Chondrocyte (in vitro differentiated cells): ENCODE measurements at places on chromosomes 4 and X. TPM values are rescaled to one million over a fixed set of nuclear protein-coding genes. Genes with fewer than 3 reads are reported as not detected.
A peak's percentile ranks its signal among the peaks of the same experiment; 100 is the strongest.

Gene CT45A1
- not detected in 3 replicates for total RNA-seq

Gene PDCL2
- not detected in 3 replicates for total RNA-seq

Gene HUWE1
- total RNA-seq, result 147 to 219 TPM (median 155 TPM) in 3 replicates

Gene FAM200B
- 26.0 to 33.0 TPM (median 31.8 TPM) in 3 replicates for total RNA-seq

Gene SSX3
- not detected in 3 replicates for total RNA-seq

Gene PDGFC
- total RNA-seq, result 70.0 to 131 TPM (median 70.9 TPM) in 3 replicates

Gene ATP10D
- total RNA-seq, result 48.1 to 89.6 TPM (median 49.0 TPM) in 3 replicates

GRCh38 chr4:138816875-138817274 lies 198.7 kb upstream of the NOCT start:
- DNase-seq, result no peak

GRCh38 chrX:101977106-101977505 lies 45.3 kb upstream of the ZMAT1 start:
- DNase-seq, result no peak

- DNase-seq, result no peak
Measured at GRCh38 chr4:189071241-189071640, 869.4 kb upstream of the FRG1 start.

GRCh38 chrX:78653118-78653822 lies 5.9 kb downstream of the RTL3 start:
- DNase-seq, result no peak

GRCh38 chrX:129529685-129530281 lies 6.5 kb upstream of the SMARCA1 start:
- no peak for DNase-seq

DNA sequence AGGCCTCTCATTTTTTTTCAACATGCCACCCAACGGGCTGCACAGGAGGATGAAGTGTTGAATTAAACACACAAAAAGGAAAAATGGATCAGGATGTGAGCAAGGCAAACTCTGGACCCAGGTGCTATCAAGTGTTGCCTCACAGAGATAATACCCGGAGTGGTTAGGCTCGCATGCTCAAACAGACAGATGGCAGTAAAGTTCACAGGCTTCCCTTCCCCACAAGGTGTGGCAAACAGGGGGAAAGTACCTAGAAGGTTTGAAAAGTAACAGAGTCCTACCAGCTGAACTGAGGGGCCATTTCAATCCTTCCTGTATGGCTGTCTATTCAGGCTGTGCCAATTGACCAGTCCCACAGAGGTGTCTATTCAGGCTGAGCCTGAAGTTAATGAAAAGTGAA lies 123.9 kb upstream of the GC start:
- DNase-seq, result no peak

DNA sequence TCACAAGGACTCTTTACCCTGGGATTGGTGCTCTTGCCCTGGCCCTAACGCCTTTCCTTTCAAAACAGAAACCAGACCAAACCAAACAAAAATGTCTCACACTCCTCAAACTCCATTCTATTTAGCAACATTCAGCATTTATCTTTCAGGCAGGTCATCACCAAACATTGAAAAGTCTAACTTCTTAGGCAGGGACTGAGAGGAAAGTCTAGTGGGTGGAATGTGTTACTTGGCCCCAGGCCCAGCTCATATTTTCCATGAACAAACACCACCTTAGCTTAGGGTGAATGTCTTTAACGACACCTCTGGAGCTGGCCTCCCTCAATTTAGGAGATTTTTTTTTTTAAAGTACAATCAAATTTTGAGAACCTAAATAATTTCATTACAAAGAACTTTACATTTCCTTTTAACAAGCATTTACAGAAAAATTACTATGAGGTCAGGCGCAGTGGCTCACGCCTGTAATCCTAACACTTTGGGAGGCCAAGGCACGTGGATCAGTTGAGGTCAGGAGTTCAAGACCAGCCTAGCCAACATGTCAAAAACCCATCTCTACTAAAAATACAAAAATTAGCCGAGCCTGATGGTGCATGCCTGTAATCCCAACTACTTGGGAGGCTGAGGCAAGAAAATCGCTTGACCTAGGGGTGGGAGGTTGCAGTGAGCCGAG lies 10.2 kb upstream of the N4BP2 start:
- DNase-seq, result no peak

DNA sequence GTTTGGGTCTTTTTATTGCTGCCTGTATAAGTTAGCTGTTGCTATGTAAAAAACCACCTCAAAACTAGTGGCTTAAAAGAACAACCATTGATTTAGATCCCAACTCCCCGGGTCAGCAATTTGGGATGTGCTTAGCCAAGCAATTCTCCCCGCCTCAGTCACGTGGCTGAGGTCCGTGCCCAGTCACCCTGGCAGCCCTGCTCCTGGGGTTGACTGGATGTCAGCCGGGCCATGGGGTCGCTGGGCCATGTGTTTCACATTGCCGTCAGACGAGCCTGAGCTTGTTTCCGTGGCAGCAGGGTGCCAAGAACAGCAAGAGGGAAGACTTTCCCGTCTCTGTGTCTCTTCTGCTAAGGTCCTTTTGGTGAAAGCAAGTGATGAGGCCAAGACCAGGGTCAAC lies 345.7 kb upstream of the FAT1 start:
- DNase-seq, result no peak

- no peak for DNase-seq
Measured at GRCh38 chr4:3031357-3032082, 42.8 kb downstream of the HTT-AS start.

GRCh38 chr4:13705521-13706041 lies 78.1 kb upstream of the BOD1L1 start:
- no peak for DNase-seq

DNA sequence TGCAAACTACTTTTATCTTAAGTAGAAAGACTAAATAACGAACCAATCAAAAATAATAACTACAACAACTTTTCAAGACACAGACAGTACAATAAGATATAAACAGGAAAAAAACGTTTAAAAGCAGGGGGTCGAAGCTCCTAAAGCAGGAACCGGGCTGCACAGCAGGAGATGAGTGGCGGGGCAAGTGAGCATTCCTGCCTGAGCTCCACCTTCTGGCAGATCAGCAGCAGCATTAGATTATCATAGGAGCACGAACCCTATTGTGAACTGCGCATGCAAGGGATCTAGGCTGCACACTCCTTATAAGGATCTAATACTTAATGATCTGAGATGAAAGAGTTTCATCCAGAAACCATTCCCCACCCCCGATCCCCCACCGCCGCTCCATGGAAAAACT lies 146.2 kb downstream of the TEX11 start:
- DNase-seq, result no peak

DNA sequence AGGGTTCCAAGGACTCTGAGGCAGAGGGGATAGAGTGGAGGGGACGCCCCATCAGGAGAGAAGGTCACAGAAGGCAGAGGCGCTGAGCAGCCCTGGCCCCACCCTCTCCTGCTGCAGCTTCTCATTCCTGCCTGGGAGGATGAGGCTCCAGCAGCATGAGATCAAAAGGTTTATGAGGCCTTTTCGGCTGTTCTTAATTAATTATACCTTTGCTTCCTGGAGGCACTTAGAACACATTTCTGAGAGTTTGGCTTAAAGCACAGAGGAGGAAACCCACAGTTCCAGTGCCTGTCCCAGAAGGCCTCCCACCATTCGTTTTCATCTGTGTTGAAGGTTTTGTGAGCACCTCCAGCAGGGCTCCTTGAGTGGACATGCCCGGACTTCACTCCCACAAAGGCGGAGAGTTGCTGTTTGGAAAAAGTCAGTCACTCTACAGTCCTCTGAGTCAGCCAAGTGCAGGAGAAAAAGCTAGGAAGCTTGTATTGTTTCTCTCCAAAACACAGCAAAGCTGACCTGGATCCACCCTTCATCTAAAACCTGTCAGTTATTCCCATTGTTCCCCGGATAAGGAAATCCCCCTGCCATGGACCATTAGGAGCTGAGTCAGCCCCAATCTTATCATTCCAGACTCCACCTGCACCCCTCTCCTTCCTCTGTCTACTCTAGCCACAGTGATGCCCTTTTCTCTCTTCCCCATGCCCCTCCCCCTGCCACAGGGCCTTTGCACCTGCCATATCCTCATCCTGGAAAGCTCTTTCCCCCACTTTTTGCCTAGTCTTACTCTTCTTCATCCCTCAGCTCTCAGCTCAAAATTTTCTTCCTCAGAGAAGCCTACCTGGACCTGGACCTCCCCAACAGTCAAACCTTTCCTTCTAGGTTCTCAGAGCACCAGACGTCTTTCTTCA lies 276.8 kb downstream of the FBXW7 start:
- no peak for DNase-seq

DNA sequence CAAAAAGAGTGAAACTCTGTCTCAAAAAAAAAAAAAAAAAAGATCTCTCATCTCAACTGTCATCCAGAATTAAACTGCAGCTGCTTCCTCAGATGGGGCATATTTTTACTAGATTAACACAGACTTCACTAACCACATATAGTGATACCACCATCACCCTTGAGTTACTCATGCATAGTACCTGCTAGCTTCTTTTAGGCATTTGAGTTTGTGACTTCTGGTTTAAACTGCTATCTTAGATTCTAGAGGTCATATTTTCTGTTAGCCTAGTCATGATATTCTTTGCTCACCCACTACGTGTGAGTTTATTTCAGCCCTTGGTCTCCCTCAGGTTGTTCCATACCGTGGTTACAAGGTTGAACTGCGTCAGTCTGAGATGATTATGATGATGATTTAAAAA lies 154.9 kb upstream of the BMP3 start:
- DNase-seq, result no peak

DNA sequence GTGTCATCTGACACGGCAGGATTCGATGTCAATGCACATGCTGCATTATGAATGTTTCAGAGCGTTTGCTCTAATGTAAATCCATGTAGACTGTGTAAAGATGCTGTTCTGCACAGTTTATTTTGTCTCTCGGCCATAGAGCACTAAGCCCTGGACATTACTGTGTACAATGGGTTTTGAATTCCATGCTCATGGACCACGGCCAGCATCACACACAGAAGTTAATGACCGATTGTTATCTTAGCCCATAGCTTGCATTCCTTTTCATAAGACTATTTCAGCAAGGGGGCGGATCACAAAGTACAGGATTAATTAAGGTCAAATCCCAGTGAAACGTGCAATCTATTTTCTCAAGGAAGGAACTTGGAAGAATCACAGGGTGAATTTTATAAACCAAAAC lies 286.1 kb upstream of the TENM3 start:
- DNase-seq, result no peak

DNA sequence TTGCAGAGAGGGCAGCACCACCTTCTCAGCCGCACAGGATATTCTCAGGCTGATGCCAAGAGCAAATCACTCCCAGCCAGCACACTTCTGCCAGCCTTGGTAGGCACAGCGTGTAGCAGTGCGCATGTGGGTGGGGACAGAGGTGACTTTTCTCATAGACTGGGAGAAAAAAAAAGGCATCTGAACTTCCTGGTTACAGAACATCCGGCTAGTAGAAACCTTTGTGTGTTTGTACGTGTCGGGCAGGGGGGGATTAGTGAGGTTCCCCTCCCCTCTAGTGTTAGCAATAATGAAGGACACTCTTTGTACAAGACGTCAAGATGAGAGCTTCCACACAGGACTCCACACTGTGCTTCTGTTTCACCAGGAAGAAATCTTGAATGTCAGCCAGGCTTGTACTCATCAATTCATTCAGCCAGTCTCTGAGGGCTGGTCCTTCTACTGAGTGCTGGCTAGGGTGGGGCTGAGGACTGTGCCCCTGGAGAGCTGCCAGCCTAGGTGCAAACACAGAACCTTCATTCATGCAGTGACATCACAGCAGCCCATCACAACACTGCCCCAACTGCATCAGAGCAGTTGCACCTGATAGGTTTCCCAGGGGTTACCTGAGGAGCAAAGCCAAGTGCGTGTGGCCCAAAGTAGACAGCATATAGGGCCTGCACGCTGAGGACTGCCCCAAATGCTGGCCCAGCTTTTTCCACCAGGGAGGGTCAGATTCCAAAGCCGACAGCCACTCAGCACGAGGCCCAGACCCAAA lies 34.7 kb downstream of the SLC25A5 start:
- peak; percentile 38 for DNase-seq

DNA sequence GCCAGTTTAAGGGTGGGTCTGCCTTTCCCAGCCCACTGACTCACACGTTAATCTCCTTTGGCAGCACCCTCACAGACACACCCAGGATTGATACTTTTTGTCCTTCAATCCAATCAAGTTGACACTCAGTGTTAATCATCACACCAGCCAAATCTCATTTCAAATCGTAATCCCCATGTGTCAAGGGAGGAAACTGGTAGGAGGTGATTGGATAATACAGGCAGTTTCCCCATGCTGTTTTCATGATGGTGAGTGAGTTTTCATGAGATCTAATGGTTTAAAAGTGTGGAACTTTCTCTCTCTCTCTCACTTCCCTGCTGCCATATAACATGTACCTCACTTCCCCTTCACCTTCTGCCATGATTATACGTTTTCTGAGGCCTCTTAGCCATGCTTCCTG lies 647.2 kb upstream of the FRG1 start:
- no peak for DNase-seq

DNA sequence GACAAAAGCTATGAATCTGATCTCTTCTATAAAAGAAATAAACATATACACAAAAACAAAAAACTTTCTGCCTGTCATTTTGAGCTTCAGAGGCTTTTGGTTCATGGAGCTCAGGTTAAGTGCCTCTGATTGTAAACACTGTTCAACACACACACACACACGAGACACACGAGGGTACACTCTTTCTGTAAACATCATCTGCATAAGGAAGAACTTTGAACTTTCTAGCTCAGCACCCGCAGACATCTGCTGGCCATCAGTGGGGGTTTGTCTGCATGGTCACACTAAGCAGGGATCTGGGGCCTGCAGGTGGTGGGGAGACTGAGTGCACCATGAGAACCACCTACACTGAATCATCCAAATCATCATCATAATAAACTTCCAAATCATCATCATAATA lies 54.9 kb downstream of the STX18 start:
- no peak for DNase-seq

GRCh38 chr4:33200377-33200776 lies 2480.2 kb downstream of the PCDH7 start:
- DNase-seq, result no peak

DNA sequence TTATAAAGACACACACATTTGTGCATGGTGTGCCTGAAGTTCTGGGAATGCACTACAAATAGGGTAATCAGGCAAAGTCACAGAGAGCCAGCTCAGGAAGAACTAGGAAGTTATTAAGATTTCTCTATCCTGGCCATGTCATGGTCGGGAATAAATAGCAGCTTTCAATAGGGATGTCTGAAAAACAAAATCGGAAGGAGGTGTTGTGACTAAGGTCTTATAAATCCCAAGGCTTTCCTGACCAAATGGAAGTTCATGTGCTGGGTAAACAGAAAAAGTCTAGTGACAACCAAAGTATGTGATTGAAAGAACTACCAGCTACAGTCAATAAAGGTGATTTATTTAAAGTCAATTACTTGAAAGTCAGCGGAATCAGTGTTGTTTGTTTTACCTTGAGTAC lies 262.5 kb upstream of the HS3ST1 start:
- DNase-seq, result no peak

GRCh38 chrX:47644557-47645091 lies 5.7 kb downstream of the ELK1 start:
- no peak for DNase-seq

GRCh38 chrX:150568320-150569154 lies at the start of gene MTM1:
TSS of gene MTM1 (plus strand) at chrX:150568621. CDS start at chrX:150592615, 23,994 bp downstream.
- DNase-seq, result peak; percentile 97

DNA sequence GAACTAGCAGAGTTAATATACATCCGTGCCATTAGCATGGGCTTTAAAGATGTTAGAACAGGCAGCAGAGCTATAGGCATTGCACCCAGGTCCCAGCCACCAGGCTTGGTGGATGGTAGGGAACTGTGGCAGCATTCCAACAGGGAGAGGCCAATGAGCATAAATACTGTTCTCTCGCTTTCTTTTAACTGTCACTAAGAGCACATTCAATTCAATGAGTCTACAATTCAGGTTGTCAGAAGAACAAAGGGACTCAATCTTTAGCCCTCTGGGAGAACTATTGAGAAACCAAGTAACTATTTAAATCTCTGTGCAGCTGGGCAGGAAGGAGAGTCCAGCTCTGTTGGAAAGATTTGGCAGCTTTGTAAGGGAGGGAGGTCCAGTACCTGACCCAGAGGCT lies 165.6 kb downstream of the CHIC1 start:
- no peak for DNase-seq
